Uterus (tissue), 4 donors: ENCODE measurements at places on chromosomes 7 and 10. TPM values are rescaled to one million over a fixed set of nuclear protein-coding genes. Genes with fewer than 3 reads are reported as not detected.

- H3K27me3 ChIP-seq = no peaks in the 10 kb centered on the region
- DNase-seq = peak; percentile 13
- H3K4me3 ChIP-seq = no peak overlapping the region
- no peaks in the 10 kb centered on the region for H3K4me1 ChIP-seq
Observed at GRCh38 chr10:69491611-69492010, 40.3 kb downstream of the TSPAN15 start.

- H3K4me3 ChIP-seq = no peak overlapping the region
- DNase-seq = no peak
- no peaks in the 10 kb centered on the region for H3K4me1 ChIP-seq
- no peaks in the 10 kb centered on the region for H3K27me3 ChIP-seq
- no peak overlapping the region for H3K27ac ChIP-seq
Observed at GRCh38 chr10:86020134-86020533, 346.5 kb downstream of the GRID1 start.

Gene PRPS1L1
- not detected for total RNA-seq

DNA sequence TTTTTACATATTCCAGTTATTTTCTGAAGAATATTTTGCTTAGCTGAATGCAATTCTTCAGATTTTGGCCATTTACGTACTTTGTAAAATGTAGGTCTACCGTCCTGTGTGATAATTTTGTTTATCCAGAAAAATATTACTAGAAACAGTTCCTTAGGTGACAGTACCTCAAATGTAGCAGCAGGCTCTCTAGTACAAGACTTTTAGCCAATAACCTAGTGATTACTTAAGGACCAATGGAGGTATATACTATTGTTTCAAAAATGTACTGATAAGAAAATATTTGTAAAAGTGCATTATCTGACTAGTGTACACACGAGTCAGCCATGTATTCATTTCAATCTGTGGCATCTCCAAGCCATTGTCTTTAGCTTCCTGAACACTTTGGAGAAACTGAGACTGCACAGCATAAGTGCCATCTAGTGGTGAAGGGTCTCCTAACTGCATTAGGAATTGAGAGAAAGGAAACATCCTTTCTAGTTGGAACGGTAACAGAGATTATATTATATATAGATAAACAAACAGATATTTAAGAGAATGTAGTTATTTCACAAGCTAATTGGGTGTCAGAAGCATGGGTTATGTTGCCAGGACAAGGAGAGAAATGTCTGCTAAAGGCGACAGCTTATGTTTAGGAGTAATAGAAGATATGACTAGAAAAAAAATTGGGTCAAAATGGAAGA lies 23.7 kb downstream of the RTKN2 start:
- H3K4me3 ChIP-seq = no peak overlapping the region
- H3K36me3 ChIP-seq = no peaks in the 10 kb centered on the region
- no peak overlapping the region for H3K27ac ChIP-seq
- peak; percentile 56 for DNase-seq

GRCh38 chr7:87192784-87193487 lies 26.6 kb downstream of the TMEM243 start:
- no peaks in the 10 kb centered on the region for H3K36me3 ChIP-seq
- no peak overlapping the region for H3K4me3 ChIP-seq

Gene OR2A5
- total RNA-seq = not detected

- H3K4me3 ChIP-seq = peak overlapping the region; percentile 95
- no peaks in the 10 kb centered on the region for H3K4me1 ChIP-seq
- H3K27ac ChIP-seq = peak overlapping the region; percentile 95
- H3K27me3 ChIP-seq = no peaks in the 10 kb centered on the region
- no peaks in the 10 kb centered on the region for H3K36me3 ChIP-seq
Observed at GRCh38 chr7:27739301-27739908, 557 bp upstream of the TAX1BP1 start.

Gene ZNF365
- total RNA-seq = not detected

- DNase-seq = no peak
- H3K4me1 ChIP-seq = no peaks in the 10 kb centered on the region
- H3K27ac ChIP-seq = no peak overlapping the region
- no peak overlapping the region for H3K4me3 ChIP-seq
- H3K27me3 ChIP-seq = no peaks in the 10 kb centered on the region
Observed at GRCh38 chr7:18770154-18770811, 274.7 kb downstream of the HDAC9 start.

DNA sequence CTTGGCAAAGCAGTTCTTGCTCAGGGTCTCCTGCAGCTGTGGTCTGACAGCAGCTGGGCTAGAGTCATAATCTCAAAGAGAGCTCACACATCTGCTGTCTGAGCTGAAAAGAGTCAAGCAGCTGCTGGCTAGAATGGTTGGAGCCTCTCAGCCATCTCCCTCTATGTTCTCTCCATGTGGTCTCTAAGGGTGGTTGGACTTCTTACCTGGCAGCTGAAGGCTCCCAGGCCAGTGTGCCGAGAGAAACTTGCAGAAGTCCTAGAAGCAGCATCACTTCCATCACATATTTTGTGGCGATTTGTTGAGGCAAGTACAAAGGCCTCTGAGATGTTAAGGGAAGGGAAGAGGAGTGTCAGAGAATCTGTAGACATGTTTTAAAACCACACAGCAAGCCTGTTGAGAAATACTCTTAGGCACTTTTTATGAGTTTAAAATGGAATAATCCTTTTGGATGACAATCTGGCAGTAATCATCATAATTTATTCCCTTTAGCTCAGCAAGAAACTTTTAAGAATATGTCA lies 93.2 kb downstream of the REEP3 start:
- H3K27me3 ChIP-seq = no peaks in the 10 kb centered on the region
- no peaks in the 10 kb centered on the region for H3K36me3 ChIP-seq
- H3K27ac ChIP-seq = peak overlapping the region; percentile 49
- no peaks in the 10 kb centered on the region for H3K4me1 ChIP-seq
